ENCODE measurements at places on chromosomes 4 and X.
A peak's percentile ranks its signal among the peaks of the same experiment; 100 is the strongest.

DNA sequence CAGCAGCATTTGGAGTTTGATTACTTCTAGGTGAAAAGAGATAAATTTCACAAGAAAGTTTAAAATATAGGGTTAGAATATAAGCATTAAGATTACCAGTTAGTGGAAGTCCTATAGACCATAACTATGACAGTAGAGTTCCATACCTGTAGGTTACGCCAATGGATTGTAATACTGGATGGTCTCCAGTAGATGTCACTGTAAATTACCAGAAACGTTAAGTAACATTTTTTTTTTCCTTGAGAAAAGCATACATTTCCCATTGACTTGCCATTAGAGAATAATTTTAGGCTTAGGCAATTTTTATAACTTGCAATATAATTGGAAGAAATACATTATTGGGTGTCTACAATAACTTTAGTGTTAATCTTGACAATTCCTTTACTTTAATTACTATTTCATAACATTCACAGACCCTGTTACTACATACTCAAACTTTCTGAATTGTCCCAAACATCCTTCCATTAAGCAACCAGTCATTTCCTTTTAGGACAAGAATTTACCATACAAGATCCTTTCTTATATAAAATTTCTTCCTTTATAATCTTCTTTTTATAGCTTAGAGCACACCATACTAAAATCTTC is 304.1 kb upstream of the TECRL start:
- DNase-seq, result peak; percentile 16

DNA sequence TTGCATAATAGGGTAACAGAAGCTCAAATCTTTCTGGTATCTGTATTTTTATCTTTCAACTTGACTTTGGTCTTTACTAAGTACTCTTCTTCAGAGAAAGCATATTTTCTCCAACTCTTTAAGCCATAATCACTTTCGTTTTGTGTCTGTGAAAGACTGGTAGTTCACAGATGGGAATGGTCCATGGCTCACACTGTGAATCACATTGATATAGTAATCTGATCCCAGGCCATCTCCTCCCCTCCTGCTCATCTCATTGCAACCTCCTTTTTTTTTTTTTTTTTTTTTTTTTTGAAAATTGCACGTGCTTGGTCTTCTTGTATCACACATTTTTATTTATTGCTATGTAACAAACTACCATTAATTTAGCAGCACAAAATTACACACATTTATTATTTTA is 694.5 kb upstream of the SLIT2 start:
- DNase-seq, result no peak

- peak; percentile 34 for DNase-seq
These were observed 174.7 kb upstream of the GPRIN3 start for GRCh38 chr4:89482251-89482650.

DNA sequence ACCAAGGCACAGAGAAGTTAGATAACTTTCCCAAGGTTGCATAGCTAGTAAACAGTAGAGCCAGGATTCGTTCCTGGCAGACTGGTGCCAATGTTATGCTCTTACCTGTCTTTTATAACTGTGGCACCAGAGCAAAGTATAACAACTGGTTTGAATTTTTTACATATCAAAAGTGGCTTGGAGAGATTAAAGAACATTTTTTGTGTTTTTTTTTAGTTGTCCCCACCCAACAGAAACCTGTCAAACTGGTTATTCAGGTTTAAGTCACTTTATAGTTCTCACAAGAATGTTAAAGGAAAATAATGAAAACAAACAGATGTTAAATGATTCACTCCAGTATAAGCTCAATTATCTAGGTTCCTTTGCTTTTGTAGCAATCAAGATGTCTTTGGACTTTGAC is 15.6 kb upstream of the FAM47E start:
- DNase-seq, result no peak

DNA sequence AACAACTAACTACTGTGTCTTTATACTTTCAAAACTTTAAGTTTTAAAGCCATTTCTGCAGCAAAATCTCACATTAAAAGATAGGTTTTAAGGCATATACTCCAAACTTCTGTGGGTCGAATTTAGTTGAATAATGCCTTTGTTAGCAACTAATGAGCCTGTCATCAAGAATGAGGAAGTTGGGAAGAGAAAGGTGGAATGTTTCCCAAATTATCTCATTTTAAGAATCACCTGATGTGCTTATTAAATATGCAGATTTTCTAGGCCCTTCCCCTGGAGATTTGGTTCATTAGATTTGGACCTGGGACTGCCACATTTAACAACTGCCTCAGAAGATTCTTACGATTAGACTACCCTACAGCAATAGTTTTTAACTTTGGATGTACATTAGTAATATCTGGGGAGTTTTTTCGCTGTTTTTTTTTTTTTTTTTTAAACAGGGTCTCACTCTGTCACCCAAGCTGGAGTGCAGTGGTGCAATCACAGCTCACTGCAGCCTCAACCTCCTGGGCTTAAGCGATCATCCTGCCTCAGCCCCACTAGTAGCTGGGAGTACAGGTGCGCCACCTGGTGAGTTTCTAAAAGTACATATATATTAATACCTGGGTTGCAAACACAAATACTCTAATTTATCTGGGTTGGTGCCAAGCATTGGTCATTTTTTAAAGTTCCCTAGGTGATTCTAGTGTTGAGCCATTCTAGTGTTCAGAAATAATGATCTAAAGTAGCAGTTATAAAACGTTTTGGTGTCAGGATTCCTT is 16.1 kb upstream of the TASL start:
- no peak for DNase-seq

GRCh38 chr4:183431614-183432013 is 12.8 kb upstream of the CDKN2AIP start:
- no peak for DNase-seq

GRCh38 chr4:10643600-10644425 is 40.8 kb downstream of the CLNK start:
- DNase-seq, result no peak

DNA sequence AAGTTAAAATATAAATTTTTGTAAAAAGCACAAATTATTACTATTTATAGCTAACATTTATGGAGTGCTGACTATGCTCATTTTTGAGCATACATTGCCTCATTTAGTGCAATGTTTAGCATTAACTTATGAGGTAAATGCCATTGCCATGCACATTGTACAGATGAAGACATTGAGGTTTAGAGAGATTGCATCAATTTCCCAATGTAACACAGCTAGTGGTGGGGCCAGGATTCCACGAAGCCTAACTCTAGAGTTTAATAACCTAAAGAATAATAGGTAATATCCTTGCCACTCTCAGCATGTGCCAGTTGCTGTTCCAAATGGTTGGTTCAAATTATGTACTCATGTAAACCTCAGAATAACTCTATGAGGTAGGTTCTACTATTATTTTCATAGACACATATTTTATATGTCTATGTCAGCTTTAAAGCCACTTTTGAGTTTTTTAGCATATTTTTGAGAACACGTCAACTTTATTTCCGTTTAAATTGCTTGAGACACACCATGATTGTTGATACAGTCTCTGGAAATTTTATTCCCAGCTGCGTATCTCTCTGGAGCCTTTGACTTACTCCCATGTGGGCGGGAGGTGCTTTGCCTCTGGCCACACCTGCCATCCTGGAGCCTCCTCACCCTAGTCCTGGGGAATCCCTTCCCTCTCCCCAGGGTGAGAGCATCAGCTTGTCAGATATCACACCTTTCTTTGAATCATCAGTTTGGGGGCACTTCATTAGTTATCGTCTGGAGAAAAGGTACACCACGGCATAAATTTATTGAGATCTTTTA is 10.8 kb upstream of the ADH1A start:
- DNase-seq, result no peak
